ENCODE measurements at places on chromosomes 4 and X. TPM values are rescaled to one million over a fixed set of nuclear protein-coding genes. Genes with fewer than 3 reads are reported as not detected.

GRCh38 chr4:127049526-127049925 is 583.2 kb upstream of the INTU start:
- DNase-seq = no peak

- no peak for DNase-seq
Observed at GRCh38 chrX:48002319-48002718, 1.5 kb downstream of the ZNF182 start.

DNA sequence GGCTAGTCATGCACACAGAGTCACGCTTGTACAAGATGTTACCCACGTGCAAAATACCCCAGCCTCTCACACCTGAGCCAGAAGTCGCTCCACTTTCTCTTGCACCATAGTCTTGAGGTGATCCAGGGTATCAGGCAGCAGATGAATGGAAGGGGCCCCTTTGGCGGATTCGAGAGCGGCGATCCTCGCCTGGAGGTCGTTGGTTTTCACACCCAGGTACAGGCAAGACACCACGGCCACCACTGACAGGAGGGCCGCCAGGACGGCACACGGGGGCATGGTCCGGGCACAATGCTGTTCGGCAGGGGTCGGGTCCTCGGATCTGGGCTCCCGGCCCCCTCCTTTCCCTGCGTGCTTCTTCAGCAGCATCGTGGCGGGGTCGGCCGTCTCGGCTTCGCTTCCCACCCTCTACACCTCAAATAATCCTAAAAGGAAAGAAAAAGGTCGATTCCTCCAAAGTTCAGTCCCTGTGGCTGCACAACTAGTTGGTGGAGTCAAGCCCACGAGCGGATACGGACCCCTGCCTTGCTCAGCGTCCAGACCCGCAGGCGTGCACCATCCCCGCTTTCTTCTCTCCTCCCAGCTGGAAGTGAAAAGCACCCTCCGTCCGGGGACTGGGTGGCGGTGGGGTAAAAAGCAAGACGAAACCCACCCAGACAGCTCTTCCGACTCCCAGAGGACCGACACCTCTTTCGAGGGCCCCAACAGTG is 652 bp downstream of the COL25A1 start:
- no peak for DNase-seq

RBM47 gene
- total RNA-seq = 5.3 TPM

HS3ST1 gene
- total RNA-seq = 0.11 TPM

VEGFD gene
- total RNA-seq = 16.8 TPM

All from gastrocnemius medialis (tissue), 4 donors.